ENCODE measurements at places on chromosomes 2 and 18. TPM values are rescaled to one million over a fixed set of nuclear protein-coding genes. Genes with fewer than 3 reads are reported as not detected.

The GTF2A1L gene
- polyA plus RNA-seq: not detected

The PLCL1 gene
- 20.7 TPM for polyA plus RNA-seq

The RNF125 gene
- 16.0 TPM for polyA plus RNA-seq

The TXNDC2 gene
- polyA plus RNA-seq: 0.12 TPM

The SPC25 gene
- polyA plus RNA-seq: 6.7 TPM

The PLEKHM3 gene
- 8.1 TPM for polyA plus RNA-seq

The EFHD1 gene
- 26.3 TPM for polyA plus RNA-seq

The PJVK gene
- 6.8 TPM for polyA plus RNA-seq

GRCh38 chr2:127715778-127716449 lies 14.6 kb downstream of the SFT2D3 start:
- DNase-seq: no peak

DNA sequence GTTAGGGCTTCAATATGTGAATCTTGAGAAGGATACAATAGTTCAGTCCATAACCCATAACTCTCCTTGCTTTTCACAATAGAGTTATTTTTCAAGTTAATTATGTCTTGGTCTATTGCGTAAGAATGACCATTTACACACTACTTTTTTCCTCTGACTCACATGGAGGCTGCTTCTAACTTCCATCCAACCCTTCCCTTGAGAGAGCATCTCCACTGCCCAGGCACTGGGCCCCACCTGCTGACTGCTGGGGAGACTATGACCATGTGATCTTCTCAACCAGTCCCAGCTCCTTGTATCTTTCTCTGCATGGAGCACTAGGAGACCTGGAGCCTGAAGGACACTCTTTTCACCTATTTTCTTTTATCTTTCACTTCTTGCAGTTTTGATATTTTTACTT lies 251.5 kb downstream of the GPD2 start:
- DNase-seq: no peak

- no peak for DNase-seq
Observed at GRCh38 chr2:237059155-237059875, 26.4 kb upstream of the COPS8 start.

- DNase-seq: no peak
Observed at GRCh38 chr2:129720761-129721160, 258.7 kb upstream of the RAB6C start.

- no peak for DNase-seq
Observed at GRCh38 chr2:207836521-207837133, 66.9 kb upstream of the FZD5 start.

GRCh38 chr2:221573430-221574230 lies 1.5 kb upstream of the EPHA4 start:
- DNase-seq: peak; percentile 91

DNA sequence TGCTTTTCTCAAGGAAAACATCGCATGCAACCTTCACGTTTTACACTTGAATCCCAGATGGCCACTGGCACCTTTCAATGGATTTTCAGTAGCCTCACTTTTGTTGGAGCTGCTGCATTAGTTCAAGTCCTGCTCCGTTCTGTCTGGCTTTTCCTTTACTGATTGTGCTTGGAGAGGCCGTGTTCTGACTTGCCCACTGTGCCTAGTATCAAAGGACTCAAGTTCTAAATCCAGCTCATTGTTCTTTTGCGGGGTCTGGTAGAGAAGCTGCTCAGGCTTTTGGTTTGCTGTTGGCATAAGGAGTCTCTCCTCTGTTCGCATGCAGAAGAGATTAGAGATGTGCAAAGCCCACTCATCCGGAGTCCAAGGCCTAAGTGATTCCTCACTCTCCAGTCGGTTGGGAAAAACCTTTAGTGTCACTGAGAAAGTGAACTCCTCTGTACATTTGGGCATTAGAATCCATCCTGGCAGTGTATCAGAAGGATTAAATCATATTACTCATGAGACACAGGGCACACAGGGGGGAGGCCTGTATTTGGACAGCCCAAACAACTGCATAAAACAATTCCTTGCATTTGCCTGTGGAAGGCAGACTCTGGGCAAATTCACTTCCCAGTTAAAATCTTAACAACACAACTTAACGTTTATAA lies 69.7 kb downstream of the NCK2 start:
- DNase-seq: no peak

DNA sequence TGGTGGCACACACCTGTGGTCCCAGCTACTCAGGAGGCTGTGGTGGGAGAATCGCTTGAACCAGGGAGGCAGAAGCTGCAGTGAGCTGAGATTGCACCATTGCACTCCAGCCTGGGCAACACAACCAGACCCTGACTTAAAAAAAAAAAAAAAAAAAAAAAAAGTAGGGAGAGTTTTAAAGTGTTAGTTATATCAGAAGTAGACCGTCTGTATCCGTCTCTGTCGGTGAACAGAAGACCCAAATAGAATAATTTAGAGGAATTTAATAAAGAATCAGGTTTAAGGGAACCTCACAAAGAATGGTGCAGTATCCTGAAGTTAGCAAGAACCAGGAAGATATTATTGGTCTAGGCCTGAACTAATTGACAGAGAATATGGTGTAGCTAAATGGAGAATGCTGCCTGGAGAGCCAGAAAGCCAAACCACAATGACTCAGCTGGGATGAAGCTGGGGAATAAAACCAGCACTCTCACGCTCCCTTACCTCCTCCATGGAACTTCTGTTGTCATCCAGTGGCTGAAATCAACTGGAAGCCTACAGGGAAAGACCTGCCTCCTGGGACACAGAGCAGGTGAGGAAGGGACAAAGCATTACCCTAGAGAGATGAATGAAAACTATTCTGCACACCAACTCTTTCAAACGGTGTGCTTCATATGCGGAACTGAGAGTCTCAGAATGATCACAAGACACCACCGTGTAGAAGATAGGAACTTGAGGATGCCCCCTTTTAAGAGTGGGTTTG lies 39.1 kb upstream of the PLEKHM3 start:
- DNase-seq: no peak

- DNase-seq: no peak
Observed at GRCh38 chr2:241767464-241768250, 9.0 kb upstream of the GAL3ST2 start.

DNA sequence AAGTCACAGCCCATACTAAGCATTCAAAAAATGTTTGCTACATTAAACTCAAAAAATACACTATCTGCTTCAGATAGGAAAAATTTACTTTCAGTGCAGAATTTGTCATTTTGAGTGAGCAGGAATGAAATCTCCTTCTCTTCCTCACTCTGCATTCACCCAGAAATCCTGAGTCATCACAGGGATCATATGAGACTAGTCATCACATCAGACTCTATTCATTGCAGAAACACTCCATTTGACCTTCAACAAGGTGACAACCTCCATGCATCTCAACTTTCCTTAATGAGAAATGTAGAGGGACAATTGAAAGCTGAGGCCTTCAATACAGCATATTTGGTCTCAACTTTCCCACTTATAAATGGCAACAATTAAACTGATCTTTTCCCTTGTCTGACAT lies 130.4 kb upstream of the CYP26B1 start:
- DNase-seq: no peak
